ENCODE measurements at places on chromosomes 6 and 20. TPM values are rescaled to one million over a fixed set of nuclear protein-coding genes. Genes with fewer than 3 reads are reported as not detected.

The PGC gene
- total RNA-seq, result 0.08 TPM

The MOG gene
- not detected for total RNA-seq

The GABRR1 gene
- total RNA-seq, result not detected

The NFATC2 gene
- total RNA-seq, result 8.4 TPM

The HRH3 gene
- total RNA-seq, result not detected

The METTL24 gene
- total RNA-seq, result not detected

The TMEM63B gene
- 13.6 TPM for total RNA-seq

The BPI gene
- total RNA-seq, result not detected

The ADGRF1 gene
- 0.05 TPM for total RNA-seq

The SNX21 gene
- total RNA-seq, result 10.0 TPM

The TRMT11 gene
- total RNA-seq, result 10.0 TPM

The HSPA12B gene
- total RNA-seq, result 0.43 TPM

The BRD2 gene
- 139 TPM for total RNA-seq

The FBXO9 gene
- 35.4 TPM for total RNA-seq
